ENCODE measurements at places on chromosomes 5 and 9. TPM values are rescaled to one million over a fixed set of nuclear protein-coding genes. Genes with fewer than 3 reads are reported as not detected.

Gene SLU7
- 15.9 TPM for polyA plus RNA-seq

Gene LRRC70
- 0.19 TPM for polyA plus RNA-seq

Gene FSTL4
- not detected for polyA plus RNA-seq

Gene SLC36A2
- polyA plus RNA-seq, result not detected

- H3K4me3 ChIP-seq, result no peak overlapping the region
- no peak overlapping the region for H3K27ac ChIP-seq
- no peaks in the 10 kb centered on the region for H3K36me3 ChIP-seq
- DNase-seq, result no peak
Observed at GRCh38 chr5:144015961-144016360, 154.5 kb downstream of the YIPF5 start.

DNA sequence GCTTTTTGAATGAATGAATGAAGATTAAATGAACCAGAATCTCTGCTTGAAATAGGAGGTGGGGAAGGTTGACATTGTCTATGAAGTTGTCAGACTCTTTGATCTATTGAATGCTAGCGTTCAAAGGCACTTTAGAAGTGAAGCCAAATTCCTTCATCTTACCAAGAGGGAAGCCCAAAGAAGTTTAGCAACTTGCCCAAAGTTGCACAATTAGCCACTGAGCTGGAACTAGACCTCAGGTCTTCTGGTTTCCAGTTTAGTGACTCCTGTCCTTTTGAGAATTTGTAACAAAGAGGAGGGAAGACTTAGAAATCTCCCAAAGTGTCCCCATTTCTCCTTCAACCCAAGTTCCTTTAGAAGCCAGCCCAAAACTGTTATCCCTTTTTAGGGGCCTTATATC, 20.7 kb upstream of the SLC1A3 start:
- DNase-seq, result no peak
- H3K36me3 ChIP-seq, result no peaks in the 10 kb centered on the region
- H3K4me3 ChIP-seq, result no peak overlapping the region
- H3K27ac ChIP-seq, result no peak overlapping the region

GRCh38 chr5:6218517-6218916, 159.8 kb downstream of the MED10 start:
- no peaks in the 10 kb centered on the region for H3K27me3 ChIP-seq
- H3K27ac ChIP-seq, result no peak overlapping the region
- H3K4me1 ChIP-seq, result no peaks in the 10 kb centered on the region
- DNase-seq, result no peak

- H3K36me3 ChIP-seq, result no peaks in the 10 kb centered on the region
- H3K4me3 ChIP-seq, result no peak overlapping the region
- no peaks in the 10 kb centered on the region for H3K27me3 ChIP-seq
- DNase-seq, result no peak
- H3K4me1 ChIP-seq, result no peaks in the 10 kb centered on the region
Observed at GRCh38 chr5:180394031-180394636, 41.0 kb upstream of the GFPT2 start.

DNA sequence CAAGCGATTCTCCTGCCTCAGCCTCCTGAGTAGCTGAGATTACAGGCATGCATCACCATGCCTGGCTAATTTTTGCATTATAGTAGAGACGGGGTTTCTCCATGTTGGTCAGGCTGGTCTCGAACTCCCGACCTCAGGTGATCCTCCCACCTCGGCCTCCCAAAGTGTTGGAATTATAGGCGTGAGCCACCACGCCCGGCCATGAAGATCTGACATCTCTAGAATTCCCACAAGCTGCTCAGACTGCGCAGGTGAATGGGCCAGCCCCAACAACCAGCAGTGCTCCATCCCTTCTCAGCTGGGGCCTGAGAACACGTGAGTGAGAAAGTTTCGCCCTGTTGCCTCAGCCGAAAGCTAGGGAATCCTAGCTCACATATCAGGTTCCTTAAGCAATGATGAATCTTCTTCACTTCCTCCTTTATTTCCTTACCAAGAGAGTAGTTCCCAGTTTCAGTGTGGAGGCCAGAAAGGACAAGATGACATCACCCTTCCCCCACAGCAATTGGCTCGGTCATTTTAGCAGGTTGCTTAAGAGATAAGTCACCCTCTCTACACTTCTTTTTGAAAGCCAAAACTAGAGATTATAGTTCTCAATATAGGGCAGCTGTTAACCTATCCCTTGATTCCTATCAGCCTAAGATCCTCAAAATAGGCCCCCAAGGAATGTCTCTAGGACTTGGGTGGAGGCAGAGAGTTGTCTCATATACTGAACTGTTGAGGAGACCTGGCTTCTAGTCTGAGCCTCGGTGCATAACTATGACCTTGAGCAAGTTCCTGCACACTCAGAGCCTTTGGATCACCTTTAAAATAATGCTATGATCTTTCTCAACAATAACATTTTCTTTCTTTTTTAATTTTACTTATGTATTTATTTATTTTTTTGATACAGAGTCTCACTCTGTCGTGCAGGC, 23.9 kb upstream of the PPP2CA start:
- DNase-seq, result peak; percentile 67
- H3K4me3 ChIP-seq, result no peak overlapping the region
- peaks cover 18% of the 10 kb centered on the region for H3K4me1 ChIP-seq
- H3K27ac ChIP-seq, result no peak overlapping the region
- no peaks in the 10 kb centered on the region for H3K27me3 ChIP-seq

DNA sequence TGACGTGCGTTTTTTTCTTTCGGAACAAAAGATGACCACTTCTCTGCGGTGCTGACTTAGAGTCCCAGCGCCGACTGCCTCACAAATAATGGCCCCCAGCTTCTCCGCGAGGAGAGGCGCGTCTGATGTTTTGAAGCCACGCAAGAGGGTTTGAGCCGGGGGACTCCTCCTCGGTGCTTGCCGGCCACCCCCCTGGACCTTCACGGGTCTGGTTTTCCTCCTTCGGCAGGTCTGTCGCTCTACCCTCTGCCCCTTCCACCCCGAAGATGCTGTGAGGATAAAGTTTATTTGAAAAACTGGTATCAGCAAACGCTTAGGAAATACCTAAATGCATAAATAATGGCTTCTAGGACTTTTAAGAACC, 584 bp downstream of the USP20 start:
- H3K27me3 ChIP-seq, result no peaks in the 10 kb centered on the region
- H3K36me3 ChIP-seq, result peaks cover 7% of the 10 kb centered on the region
- peak overlapping the region; percentile 26 for H3K27ac ChIP-seq
- H3K4me3 ChIP-seq, result peak overlapping the region; percentile 94

DNA sequence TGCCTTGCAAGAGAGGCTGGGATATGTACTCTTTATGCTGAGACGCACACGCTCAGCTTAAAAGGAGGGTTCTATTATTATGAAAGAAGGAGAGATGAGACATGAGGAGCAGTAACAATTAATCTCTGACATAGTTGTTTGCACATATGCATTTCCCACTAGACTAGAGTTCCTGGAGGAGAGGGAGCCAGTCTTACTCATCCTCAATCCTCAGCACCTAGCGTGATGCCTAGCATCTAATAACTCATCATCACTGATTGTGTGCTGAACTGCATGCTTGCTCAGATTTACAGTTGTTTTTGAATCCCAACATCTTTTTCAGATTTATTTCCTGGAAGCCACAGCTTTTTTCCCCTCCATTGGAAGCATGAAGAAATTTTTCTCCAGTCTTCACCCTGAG, 35.5 kb downstream of the GCNT4 start:
- H3K27me3 ChIP-seq, result no peaks in the 10 kb centered on the region
- H3K27ac ChIP-seq, result no peak overlapping the region
- H3K4me3 ChIP-seq, result no peak overlapping the region
- H3K36me3 ChIP-seq, result no peaks in the 10 kb centered on the region

DNA sequence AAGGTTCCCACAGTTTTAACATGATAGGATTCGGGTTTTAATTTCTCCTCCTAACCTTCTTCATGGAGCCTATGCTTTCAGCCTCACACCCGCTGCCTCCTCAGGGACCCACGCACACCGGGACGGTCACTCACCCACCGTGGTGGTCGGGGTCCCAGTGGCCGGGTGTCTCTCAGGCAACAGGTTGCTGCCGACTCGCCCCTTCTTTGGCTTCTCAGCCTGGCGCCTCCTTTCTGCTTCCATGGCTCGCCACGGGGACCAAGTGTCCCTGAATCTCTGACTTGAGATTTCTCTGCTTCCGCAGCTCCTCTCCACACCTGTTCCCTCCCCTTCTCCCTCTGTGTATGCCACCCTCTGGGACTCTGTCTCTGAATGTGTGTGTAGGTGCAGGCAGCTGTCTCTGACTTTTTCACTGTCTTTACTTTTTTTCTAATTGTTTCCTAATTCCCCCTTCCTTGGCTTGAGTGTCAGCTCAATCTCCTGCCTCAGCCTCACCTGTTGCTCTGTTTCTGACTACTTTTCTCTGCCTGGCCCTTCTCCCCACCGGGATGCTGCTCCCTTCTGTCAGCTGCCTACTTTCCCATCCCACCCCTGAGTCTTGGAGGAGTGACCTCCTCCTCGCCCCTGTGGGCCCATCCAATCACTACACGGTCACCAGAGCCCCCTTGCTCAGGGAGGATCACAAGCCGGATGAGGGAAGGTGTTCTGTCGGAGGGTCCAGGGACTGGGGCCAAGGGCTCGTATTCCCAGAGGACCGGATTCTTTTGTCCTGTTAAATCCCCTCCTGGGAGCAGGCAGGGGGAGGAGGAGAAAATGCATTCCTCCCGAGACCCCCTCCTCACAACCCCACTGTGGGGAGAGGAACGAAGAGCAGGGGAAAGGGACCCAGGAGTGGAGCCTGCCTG, at the start of gene PROP1:
PROP1 (minus strand) TSS at position 552 of the 905 bp plus-strand sequence; CDS start at position 243, 309 bp downstream.
- H3K27me3 ChIP-seq, result peaks cover 10% of the 10 kb centered on the region
- no peaks in the 10 kb centered on the region for H3K4me1 ChIP-seq
- no peak within 1 kb of the TSS for H3K4me3 ChIP-seq
- DNase-seq, result no peak
- H3K27ac ChIP-seq, result no peak within 1 kb of the TSS

- H3K4me3 ChIP-seq, result no peak overlapping the region
- DNase-seq, result no peak
- no peaks in the 10 kb centered on the region for H3K27me3 ChIP-seq
- no peak overlapping the region for H3K27ac ChIP-seq
Observed at GRCh38 chr9:14935106-14935751, 25.0 kb upstream of the FREM1 start.

DNA sequence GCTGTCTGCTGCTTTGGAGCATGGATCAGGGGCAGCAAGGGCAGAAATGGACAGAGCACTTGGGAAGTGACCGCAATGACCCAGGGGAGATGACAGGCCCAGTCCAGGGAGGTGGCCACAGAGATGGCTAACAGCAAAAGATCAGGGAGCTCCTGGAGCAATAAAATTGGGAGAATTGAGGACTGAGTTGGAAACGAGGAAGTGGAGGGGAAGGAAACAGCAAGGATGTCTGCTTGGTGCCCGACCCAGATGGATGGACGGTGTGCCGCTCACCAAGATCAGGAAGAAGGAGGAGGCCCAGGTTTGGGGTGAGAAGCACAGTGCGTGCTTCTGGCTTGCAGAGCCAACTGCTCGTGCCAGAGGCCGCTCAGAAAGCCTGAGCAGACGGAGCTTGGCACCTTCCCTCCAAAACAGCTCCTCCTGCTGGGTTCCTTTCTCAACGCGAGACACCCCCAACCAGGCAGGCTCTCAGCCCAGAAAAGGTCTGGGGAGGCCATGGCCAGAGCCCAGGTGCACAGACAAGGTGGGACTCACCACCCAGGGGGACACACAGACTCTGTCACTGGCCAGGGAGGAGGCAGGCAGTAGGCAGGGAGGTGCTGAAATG, 1.7 kb upstream of the SLC34A1 start:
- no peaks in the 10 kb centered on the region for H3K36me3 ChIP-seq
- H3K27ac ChIP-seq, result no peak overlapping the region
- peaks cover 37% of the 10 kb centered on the region for H3K27me3 ChIP-seq
- peak; percentile 18 for DNase-seq
